ENCODE measurements at places on chromosomes 16 and 17. TPM values are rescaled to one million over a fixed set of nuclear protein-coding genes. Genes with fewer than 3 reads are reported as not detected.

DNA sequence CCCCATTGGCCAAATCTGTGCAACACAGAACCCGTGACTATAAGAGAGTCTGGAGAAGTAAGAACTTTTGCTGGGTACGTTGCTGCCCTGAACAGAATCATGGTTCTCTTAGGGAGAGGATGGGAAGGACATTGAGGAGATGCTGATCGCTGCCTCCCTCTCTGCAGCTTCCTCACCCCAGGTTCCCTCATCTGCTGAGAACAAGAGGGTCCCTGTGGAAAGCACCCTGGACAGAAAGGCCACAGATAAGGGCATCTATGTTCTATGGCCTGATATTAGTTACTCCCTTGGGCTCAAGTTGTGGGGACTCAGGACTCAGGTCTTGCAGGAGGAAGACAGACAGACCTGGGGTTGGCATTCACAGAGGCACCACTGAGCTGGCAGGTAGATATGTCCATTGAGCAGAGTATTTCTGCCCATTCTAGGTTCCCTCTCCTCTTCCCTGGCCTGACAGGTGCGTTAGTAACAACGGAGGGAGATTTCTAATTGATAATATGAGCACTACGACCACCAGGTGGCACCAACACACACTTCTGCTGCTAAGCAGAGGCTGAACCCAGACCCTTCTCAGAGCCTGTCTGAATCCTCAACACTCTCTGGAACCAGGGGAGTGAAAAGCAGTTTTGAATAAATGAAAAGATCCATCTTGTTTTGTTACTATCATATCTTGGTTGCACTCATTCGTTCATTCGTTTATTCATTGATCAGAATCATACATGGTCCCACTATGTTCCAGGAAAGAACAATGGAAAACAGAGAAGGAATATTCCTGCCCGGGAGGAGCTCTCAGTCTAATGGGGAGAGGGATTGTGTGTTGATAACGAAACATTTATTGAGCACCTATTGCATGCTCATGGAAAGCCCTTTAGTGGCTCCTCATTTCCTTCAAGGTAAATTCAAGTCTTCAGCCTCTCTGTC lies 56.4 kb downstream of the SLC6A2 start:
- no peak overlapping the region for H3K4me3 ChIP-seq
- H3K27me3 ChIP-seq = peaks cover 66% of the 10 kb centered on the region
- peaks cover 4% of the 10 kb centered on the region for H3K4me1 ChIP-seq
- H3K27ac ChIP-seq = no peak overlapping the region

Gene FAHD1
- 7.9 TPM for total RNA-seq

Gene CCL8
- total RNA-seq = not detected

Gene CEP295NL
- total RNA-seq = 2.0 TPM

DNA sequence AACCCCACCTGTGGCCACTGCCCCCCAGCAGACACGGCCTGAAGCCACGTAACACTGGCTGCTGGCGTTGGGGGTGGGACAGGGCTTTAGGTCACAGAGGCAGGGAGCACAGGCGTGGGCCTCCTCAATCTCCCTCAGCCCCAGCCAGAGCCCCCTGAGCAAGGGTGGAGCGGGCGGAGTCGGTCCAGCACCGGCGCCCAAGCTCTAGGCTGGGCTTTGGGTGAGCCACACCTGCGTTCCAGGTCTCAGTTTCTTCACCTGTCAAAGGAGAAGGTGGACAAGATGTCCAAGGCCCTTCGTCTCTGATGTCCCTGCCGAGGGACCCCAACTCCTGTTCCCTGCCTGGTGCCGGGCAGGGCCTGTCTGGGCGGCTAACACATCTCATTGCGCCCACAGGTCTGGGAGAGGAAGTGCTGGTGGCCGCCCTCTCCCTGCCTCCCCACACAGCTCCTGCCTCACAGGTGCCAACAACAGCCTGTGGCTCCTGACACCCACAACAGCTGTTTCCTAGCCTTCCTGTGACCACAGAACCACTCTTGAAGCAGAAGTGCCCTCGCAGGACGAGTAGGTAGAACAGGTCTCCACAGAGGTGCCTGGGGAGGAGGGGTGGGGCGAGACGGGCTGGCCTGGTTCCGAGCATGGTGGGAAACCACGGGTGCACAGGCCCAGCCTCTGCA lies 12.0 kb downstream of the FAM83G start:
- H3K4me1 ChIP-seq = peaks cover 17% of the 10 kb centered on the region
- no peak for DNase-seq
- peak overlapping the region; percentile 60 for H3K4me3 ChIP-seq
- no peaks in the 10 kb centered on the region for H3K27me3 ChIP-seq
- peaks cover 4% of the 10 kb centered on the region for H3K36me3 ChIP-seq
- H3K27ac ChIP-seq = no peak overlapping the region

DNA sequence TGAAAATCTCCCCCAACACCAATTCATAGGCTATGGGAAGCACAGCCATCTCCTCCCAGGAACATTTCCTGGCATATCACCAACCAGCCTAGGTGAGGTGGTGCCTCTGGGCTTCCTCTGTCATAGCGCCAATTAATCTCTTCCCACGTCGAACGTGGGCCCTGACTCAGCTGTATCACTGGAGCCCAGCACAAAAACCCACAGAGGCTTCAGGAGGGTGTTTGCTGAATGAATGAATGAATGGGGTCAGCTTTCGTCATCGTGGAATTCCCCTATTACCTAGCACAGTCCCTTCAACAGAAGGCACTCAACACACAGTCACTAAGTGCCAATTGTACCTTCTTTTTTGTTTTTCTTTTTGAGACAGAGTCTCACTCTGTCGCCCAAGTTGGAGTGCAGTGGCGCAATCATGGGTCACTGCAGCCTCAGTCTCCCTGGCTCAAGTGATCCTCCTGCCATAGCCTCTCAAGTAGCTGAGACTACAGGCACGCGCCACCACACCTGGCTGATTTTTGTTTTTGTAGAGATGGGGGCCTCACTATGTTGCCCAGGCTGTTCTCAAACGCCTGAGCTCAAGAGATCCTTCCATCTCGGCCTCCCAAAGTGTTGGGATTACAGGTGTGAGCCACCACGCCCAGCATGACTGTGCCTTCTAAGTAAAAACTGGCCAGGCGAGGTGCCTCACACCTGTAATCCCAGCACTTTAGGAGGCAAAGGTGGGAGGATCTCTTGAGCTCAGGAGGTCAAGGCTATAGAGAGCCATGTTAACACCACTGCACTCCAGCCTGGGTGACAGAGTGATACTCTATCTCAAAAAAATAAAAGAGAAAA lies 4.1 kb downstream of the ZNF688 start:
- H3K4me3 ChIP-seq = peak overlapping the region; percentile 63
- peak overlapping the region; percentile 96 for H3K27ac ChIP-seq
- H3K36me3 ChIP-seq = no peaks in the 10 kb centered on the region
- H3K4me1 ChIP-seq = peaks cover 35% of the 10 kb centered on the region
- no peaks in the 10 kb centered on the region for H3K27me3 ChIP-seq

DNA sequence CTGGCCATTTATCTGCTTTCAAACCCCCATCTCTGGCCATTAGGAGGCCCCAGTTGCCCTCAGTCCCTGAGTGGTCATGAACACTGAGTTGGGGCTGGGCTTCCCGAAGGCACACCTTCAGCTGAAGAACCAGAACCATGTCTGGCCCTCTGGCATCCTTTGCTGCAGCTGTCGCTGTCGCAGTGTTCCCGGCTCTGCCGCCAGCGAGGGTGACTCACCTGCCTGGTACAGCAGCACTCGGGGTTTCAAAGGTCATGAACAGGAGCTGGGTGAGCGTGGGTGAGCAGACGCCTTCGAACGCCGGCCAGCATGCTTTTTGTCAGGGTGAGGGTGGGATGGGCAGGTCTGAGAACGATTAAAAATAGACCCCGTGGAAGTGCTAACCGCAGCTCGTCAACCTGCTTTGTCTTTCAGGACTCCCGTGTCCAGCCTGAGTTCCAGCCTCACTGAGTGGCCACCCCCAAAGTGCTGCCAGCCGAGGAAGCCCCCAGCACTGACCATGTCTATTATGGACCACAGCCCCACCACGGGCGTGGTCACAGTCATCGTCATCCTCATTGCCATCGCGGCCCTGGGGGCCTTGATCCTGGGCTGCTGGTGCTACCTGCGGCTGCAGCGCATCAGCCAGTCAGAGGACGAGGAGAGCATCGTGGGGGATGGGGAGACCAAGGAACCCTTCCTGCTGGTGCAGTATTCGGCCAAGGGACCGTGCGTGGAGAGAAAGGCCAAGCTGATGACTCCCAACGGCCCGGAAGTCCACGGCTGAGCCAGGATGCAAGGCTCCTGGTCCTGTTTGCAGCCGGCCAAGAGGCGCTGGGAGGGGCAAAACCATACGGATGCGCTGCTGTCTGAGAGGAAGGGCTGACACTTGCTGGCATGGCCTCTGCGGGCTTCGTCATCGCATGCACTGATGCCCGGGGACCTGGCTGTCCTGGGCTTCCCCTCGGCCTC lies 7.6 kb downstream of the SNN start:
- H3K36me3 ChIP-seq = no peaks in the 10 kb centered on the region
- DNase-seq = no peak
- H3K27me3 ChIP-seq = no peaks in the 10 kb centered on the region
- H3K4me1 ChIP-seq = peaks cover 51% of the 10 kb centered on the region
- no peak overlapping the region for H3K4me3 ChIP-seq

Gene DNAI2
- total RNA-seq = 4.1 TPM

Gene LGALS3BP
- 45.2 TPM for total RNA-seq

GRCh38 chr17:67700037-67700724 lies 17.6 kb upstream of the NOL11 start:
- H3K36me3 ChIP-seq = no peaks in the 10 kb centered on the region
- no peaks in the 10 kb centered on the region for H3K27me3 ChIP-seq
- H3K4me3 ChIP-seq = no peak overlapping the region
- H3K4me1 ChIP-seq = peaks cover 4% of the 10 kb centered on the region
- no peak for DNase-seq

- H3K36me3 ChIP-seq = no peaks in the 10 kb centered on the region
- H3K4me1 ChIP-seq = no peaks in the 10 kb centered on the region
- H3K27me3 ChIP-seq = no peaks in the 10 kb centered on the region
Measured at GRCh38 chr17:58741121-58741625, 14.5 kb upstream of the PPM1E start.

Gene XYLT1
- 33.8 TPM for total RNA-seq

Gene SDR42E2
- 1.5 TPM for total RNA-seq

All from T-helper 17 cell (primary cell).